ENCODE measurements at places on chromosomes 2 and 18. TPM values are rescaled to one million over a fixed set of nuclear protein-coding genes. Genes with fewer than 3 reads are reported as not detected.

The RAX gene
- not detected for total RNA-seq

The FAM237A gene
- total RNA-seq = not detected

The COL6A3 gene
- 2,045 TPM for total RNA-seq

The G6PC2 gene
- not detected for total RNA-seq

The FN1 gene
- total RNA-seq = 6,279 TPM

The CROCC2 gene
- total RNA-seq = not detected

Data from epithelial cell of alveolus of lung (primary cell).